ENCODE measurements at places on chromosomes 1 and 21.

DNA sequence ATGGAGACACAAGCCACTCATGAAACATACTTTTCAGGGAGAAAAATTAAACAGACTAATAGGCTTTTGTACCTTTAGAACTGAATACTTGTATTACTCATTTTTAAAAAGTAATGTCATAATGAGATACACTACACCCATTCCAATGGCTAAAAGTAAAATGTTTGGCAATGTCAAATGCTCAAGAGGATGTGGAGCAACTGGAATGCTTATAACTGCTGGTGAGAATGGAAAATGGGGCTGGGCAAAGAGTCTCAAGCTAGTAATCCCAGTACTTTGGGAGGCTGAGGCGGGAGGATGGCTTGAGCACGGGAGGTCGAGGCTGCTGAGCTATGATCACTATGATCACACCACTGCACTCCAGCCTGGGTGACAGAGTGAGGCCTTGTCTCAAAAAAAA is 86.3 kb downstream of the NKAIN1 start:
- no peak for DNase-seq

GRCh38 chr1:230781594-230781993 is 34.4 kb downstream of the CAPN9 start:
- no peak for DNase-seq

DNA sequence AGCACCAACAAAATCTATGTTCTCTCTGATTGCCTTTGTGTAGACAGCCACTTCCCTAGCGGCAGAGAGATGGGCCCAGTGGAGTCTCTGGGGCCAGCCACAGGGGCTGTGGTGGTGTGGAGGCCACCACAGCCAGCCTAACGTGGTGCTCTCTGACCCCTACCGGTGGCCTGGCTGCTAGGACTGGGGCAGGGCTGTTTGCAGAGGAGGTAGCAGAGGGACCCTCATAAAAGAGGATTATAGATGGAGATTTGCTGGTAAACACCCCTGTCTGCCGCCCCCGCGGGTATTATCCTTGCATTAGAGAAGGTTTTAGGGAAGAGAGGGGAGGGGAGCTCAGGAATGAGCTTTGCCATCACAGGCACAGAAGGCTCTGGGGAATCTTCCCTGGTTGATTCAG is 310.3 kb upstream of the VAMP3 start:
- no peak for DNase-seq

- no peak for DNase-seq
These were observed 95.2 kb downstream of the SYF2 start for GRCh38 chr1:25137106-25137505.

All from NCI-H524 treated with DMSO at 0.1 percent for 48 hours (cell line).